ENCODE measurements at places on chromosomes 7 and 10.

DNA sequence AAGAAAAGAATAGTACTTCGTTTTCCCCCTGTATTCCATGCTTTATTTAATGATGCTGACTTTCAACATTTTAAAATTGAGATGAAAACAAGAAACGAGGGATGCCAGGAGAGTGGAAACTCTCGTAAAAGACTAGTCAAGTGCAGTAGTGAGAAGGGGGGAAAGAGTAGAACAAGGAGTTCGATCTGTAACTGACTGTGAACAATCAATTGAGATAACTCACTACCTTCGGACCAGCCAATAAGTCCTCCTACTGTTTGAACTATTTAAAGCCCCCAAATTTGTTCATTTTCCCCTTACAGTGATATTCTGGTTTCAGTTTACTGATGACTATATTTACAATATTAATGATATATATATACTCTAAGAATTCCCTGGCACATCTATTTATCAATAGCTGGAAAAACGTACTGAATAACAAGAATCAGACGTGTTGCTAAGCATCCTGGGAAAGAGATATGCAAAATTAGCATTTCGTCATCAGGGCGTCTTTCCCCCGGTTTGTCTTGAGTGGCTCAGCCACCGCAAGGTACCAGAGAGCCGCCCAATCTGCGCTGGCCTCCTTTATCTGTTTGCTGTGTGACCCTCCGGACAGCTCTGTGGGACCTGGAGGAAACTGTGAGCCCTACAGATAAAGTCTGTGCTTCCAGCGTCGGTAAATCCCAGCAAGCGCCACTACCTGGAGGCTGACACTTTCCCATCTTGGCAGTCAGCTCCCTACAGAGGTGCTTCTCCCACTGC is 41.1 kb downstream of the PDIA4 start:
- peak; percentile 98 for DNase-seq

DNA sequence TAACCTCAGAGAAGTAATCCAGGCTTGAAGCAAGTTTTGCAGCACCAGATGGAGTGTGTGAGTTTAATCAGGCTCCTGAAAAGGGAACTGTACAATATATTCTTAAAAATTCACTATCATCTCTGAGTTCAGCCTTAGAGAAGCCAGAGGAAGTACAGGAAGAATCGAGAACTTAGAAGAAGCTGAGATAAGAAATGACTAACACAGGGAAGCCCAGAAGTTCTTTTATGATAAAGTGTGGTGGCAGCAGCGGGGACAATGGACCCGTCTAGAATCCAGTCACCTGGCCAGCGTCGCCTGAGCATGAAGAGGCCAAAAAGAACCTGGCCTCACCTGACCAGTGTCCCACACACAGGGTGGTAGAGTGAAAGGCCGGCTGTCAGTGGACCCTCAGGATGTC is 161.0 kb downstream of the USP6NL start:
- no peak for DNase-seq

DNA sequence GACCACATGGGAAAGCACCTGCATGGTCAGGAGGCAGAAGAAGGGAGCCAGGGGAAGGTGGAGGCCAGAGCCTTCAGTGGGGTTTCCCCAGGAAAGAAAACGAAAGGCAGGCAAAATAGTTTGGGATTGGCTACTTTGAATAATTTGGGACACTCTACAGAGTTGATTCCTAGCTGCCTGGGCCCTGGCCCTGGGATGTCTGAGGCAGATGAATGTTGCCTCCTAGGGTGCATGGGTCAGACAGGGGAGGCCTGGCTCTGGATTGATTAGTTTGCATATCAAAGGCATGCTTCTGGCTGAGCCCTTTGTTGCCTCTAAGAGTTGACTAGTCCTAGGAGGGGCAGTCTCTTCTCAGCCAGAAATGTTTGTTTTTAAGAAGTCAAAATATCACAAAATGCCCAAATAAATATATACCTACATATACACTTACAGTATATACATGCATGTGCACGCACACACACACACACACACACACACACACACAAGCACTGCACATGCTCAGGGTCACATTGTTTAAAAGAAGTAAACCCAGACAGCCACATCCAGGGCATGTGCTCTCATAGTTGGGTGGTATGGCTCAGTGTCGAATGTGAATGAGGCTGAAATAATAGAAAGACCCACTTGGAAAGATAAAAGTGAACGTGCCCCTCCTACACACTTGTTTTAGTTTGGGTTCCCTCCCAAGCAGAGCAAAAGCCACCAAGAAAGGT is 184.2 kb downstream of the GPAM start:
- DNase-seq: no peak

- no peak for DNase-seq
These were observed 2.7 kb downstream of the PROSER2 start for GRCh38 chr10:11825796-11826414.

DNA sequence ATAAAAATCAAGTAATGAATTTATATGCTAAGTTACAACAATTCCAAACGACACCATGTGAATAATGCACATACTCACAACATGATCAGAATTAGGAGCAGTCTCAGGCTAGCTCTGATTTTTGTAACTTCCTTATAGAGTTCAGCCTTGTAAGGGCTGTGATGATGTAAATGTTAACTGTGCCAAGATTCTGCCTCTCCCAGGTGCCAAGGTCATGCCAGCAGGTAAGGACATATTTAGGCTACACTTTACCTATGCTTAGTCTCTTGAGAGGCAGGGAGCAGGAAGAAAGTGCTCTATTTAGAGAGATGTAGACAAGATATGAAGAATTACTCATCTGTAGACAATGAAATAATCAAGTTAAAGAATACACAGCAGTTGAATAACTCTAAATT is 53.6 kb upstream of the AGR3 start:
- no peak for DNase-seq

DNA sequence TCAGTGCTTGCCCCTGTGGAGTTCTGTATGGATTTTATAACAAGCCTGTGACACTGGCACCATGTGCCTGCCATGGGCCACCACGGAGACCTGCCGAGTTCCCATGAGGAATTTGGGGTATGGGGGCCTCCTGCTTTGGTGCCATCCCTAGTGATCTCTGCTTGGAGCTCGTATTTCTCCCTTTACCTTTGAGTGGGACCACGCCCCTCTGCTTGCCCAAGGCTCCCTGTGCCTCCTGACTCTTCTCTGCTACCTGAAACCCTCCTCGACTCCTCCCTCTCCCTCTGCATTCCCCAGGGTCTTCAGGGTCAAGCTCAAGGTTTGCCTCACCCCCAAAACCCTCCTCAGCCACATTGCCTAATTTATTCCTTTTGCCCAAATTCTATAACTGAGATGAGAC is 225.0 kb downstream of the BUB3 start:
- DNase-seq: no peak

DNA sequence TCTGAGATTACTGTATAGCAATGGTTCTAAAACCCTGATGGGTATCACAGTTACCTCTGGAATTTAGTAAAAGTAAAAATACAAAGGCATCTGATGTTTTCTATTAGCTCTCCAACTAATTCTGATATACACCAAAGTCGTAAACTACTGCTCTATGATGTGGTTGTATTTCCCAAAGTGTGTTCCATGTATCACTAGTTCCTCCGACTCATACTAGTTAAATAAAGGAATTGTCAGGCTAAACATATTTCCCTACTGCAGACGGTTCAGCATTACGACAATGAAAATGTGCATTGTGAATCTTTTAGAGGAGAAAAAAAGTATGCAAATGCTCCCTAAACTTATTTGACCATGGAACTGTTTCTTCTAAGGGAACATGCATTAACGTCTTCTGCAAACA is 38.9 kb downstream of the ZNF365 start:
- no peak for DNase-seq

All from eye (tissue), 1 donor.